Endothelial cell (in vitro differentiated cells): ENCODE measurements at places on chromosomes 16 and 17.

DNA sequence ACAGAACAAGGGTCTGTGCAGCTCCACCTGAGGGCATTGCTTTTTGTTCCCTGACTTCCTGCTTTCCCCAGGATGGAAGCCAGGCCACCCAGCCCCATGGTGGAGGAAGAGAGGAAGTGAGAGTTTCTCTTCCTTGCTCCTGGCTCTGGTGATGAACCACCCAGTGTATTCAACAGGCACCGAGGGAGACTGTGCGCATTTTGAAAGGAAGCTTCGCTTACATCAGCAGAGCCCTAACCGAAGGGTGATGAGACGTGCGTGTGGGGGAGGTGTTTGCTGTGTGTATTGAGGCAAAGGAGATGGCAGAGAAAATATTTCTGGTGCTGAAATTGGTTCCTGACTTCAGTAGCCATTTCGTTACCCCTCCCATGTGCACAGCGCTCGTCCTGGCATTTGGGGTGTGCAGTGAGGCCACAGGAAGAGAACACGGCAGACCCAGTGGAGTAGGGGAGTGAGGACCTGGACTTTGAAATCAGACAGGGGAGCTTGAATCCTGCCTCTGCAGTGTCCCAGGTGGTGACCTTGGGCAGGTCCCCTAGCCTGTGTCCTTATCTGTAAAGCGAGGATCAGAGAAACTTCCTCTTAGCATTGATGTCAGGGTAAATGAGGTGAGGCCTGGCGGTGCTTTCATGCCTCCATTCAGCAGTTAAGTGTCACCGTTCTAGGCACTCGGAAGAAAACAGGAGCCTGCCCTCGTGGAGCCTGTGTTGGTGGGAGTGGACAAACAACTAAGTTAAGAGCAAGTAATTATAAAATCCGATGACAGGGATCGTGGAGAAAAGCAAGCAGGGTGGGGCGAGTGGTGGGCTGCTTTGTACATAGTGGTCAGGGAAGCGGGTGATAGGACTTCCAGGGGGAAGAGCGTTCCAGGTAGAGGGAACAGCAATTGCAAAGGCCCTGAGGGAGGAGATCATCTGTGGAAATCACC, 7.4 kb downstream of the CMIP start:
- DNase-seq = no peak

- DNase-seq = no peak
These were observed 131.5 kb downstream of the OR1D5 start for GRCh38 chr17:2931876-2932275.

GRCh38 chr17:74132354-74132753, 71.1 kb upstream of the RPL38 start:
- DNase-seq = no peak

- no peak for DNase-seq
These were observed 10.9 kb downstream of the SLC43A2 start for GRCh38 chr17:1617620-1618174.

DNA sequence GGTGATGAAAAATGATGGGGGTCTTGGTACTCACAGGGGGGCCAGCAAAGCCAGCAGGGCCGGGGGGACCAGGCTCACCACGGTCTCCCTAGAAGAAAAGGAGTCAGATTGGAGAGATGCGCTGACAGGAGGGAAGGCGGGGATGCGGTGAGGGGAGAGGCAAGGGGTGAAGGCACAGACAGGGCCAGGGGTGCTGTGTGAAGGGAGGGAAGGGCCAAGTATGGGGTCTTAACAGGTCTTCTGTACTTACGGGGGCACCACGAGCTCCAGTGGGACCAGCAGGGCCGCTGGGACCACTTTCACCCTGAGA, 11.2 kb downstream of the COL1A1 start:
- DNase-seq = no peak

GRCh38 chr16:79171931-79172705, 428.4 kb downstream of the MAF start:
- DNase-seq = no peak

DNA sequence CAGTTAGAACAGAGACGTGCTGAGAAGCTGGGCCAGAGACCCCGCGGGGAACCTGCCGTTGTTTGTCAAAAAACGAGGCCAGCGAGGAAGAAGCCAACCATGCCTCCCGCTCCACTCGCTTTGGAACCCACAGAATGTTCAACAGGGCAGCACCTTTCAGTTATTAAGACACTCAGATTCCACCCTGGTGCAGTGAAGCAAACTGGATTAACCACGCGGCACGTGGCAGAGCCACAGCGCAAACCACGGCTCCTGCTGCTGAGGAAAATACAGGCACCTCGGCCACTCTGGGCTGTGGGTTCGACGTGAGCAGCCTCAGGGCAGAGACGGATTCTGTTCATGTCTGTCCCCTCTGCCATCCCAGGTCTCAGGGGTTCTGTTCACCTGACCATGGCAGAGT, 24.4 kb downstream of the ALOX15 start:
- DNase-seq = no peak

DNA sequence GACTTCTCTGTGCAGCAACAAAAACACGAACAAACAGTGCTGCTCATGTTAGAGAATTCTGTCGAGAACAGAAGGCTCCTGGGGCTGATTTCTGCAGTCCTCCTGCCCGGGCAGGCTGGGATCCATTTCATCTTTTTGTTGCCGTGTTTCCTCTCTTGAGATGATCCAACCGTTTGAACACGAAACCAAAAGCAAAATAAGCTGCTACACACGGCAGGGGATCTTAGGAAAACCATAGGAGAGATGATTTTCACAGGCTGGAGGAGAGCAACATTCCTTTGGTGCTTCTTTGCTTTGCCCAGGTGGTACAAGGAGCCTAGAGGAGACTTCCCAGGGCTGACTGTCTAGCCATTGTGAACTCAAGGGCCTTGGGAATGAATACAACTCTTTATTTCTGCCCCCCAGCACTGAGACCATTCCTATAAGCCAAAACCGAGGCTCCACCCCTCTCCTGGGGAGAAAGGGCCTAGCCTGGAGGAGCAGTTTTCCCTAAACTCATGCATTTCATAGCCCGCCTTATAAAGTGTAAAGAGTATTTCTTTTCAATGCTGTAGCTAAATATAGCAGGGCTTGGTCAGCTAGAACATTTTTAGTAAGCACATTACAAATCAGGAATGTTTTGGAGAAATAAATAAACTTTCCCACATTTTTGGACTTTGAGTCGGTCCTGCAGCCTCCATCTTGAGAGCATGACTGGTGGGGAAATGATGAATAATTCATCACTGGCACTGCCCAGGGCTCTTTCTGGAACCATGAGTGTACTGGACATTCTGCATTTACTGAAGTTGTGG, 7.7 kb downstream of the FOXL1 start:
- DNase-seq = no peak

GRCh38 chr16:89374393-89374960, 115.9 kb downstream of the ANKRD11 start:
- DNase-seq = no peak

- DNase-seq = no peak
These were observed 119.7 kb upstream of the CIBAR2 start for GRCh38 chr16:85231959-85232358.

DNA sequence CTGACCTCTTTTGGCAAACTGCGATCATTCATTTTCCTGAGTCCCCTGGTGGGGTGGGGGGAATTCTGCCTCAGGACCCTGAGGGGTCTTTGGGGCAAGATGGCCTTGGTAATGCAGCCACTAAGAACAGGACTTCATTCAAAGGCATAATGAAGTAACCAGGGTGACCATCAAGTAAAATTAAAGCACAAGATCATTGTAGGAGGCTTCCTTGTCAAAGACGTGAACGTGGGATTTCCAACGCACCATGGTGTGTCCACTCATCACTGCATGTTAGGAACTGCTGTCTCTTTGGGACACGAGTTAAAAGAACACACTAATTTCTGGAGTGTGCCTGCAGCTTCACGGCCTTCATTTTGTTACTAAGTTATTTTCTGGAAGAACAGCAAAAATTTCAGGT, 51.3 kb downstream of the NDE1 start:
- no peak for DNase-seq

DNA sequence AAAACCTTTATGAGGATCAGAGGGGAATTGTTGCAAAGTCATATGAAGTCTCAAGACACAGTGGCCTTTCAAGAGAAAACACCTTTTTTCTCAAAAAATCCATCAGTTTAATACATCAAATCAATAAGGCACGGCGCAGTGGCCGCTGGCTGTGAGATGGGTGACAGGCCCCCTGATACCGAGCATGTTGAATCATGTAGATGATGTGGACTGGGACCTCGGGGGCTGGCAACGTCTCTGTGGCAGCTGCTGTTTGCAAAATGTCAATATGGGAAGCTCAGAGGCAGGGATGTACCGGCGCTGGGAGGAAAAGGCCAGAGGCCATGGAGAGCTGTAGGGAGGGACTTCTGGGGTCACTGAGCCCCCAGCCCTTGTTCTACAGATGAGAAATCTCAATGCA, 169.1 kb downstream of the GSG1L start:
- no peak for DNase-seq

GRCh38 chr17:42428141-42428944, 5.3 kb upstream of the CAVIN1 start:
- peak; percentile 62 for DNase-seq

DNA sequence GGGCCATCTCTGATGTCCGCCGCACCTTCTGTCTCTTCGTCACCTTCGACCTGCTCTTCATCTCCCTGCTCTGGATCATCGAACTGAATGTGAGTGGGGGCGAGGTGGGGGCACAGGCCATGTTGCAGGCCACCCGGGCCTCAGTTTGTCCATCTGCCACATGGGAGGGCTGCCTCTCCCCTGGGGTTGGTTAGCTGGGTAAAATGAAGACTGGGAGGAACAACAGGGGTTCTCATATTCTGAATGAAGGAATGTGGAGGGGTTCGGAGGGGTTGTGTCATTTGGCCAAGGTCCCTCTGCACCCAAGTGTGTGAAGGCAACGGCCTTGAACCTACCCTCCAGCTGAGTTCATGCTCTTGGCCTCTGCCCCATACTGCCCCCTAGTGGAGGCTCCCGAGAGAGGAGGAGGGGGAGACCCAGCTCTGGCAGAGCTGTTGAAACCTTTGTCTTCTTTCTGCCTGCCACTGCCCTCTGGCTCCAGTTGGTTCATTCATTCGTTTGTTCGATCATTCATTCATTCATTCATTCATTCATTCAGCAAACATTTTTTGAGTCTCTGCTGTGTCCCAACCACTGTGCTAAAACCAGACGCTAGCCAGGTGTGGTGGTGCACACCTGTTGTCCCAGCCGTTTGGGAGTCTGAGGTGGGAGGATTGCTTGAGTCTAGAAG, 11.4 kb upstream of the TCAP start:
- peak; percentile 83 for DNase-seq

- no peak for DNase-seq
These were observed 306.8 kb upstream of the CCL2 start for GRCh38 chr17:33948309-33948708.

GRCh38 chr17:4161192-4161966, 18.4 kb downstream of the CYB5D2 start:
- no peak for DNase-seq

- DNase-seq = no peak
These were observed 65.9 kb downstream of the PITPNC1 start for GRCh38 chr17:67442787-67443624.

GRCh38 chr16:82192665-82193064, 22.6 kb upstream of the MPHOSPH6 start:
- no peak for DNase-seq

DNA sequence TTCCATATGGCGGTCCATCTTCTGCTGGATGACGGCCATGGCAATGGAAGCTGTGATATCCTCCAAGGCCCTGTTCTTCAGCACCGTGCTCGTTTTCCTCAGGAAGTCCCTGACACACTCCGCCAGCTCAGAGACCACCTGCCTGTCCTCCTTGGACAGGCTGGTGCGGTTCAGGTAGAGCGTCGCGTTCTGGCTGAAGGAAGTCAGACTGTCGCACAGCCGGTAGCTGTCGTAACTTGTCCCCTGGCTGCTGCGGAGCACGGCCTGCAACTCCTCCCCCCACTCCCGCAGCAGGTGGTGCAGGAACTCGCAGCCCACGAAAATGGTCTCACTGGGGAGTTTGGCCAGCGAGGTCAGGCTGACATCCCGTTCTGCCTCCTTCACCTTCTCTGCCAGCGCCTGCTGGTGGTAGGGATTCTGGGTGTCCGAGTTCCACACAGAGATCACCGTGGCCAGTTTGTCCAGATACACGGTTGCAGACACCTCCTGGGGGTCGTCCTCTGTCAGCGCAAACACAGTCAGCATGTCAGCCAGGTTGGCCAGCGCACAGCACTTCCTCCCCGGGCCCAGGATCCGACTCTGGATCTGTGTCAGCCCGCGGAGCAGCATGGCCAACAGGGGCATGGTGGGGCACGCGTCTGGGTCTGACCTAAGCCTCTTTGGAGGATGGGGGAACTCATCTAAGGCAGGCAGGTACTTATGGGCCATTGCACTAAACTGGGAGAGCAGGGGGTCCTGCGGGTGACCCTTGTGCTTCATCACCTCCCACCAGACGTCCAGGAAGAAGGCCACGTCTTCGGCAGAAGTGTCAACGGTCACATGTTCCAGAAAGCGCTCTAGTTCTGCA, 5.1 kb downstream of the GEMIN4 start:
- no peak for DNase-seq

- DNase-seq = no peak
These were observed 80.8 kb upstream of the HSBP1 start for GRCh38 chr16:83727018-83727417.

- DNase-seq = no peak
These were observed 163.8 kb downstream of the MYO1D start for GRCh38 chr17:32713081-32713480.

DNA sequence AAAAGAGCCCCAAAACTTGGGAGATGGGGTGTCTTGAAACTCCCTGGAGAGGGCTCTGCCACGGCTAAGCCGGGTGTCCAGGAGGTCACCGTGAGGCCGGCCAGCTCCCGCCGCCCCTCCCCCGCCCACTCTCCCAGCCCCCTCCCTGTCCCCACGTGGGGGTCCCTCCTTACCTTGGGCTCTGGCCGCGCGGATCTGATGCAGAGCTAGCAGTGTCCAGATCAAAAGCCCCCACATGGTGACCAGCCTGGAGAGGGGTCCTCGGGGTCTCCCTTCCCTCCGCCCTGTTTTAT, 447 bp downstream of the SDK2 start:
- DNase-seq = no peak

GRCh38 chr17:76102944-76103273, 678 bp downstream of the EXOC7 start:
- no peak for DNase-seq

- DNase-seq = no peak
These were observed 1.4 kb upstream of the SPG7 start for GRCh38 chr16:89506791-89507191.
